ENCODE measurements at places on chromosomes 2 and 18.

- no peak overlapping the region for H3K27ac ChIP-seq
- DNase-seq, result no peak
- H3K36me3 ChIP-seq, result peaks cover 15% of the 10 kb centered on the region
Observed at GRCh38 chr2:47050021-47050760, 104.9 kb downstream of the STPG4 start.

DNA sequence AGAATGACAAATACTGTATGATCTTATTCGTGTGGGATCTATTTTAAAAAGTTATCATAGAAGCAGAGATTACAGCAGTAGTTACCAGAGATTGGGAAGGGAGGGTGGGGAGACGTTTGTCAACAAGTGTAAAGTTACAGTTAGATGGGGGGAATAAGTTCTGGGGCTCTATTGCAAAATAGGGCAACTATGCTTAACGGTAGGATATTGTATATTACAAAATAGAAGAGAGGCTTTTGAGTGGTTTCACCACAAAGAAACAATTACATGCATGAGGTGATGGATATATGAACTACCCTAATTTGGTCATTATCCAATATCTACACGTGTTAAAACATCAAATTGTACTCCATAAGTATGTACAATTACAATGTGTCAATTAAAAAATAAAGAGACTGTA lies 123.4 kb upstream of the NOSTRIN start:
- no peak overlapping the region for H3K4me3 ChIP-seq
- no peak overlapping the region for H3K27ac ChIP-seq
- DNase-seq, result no peak
- H3K4me1 ChIP-seq, result no peaks in the 10 kb centered on the region
- H3K36me3 ChIP-seq, result no peaks in the 10 kb centered on the region
- no peaks in the 10 kb centered on the region for H3K27me3 ChIP-seq

GRCh38 chr18:2306606-2307005 lies 264.7 kb downstream of the METTL4 start:
- H3K27ac ChIP-seq, result no peak overlapping the region
- H3K27me3 ChIP-seq, result no peaks in the 10 kb centered on the region
- DNase-seq, result no peak
- no peak overlapping the region for H3K4me3 ChIP-seq
- no peaks in the 10 kb centered on the region for H3K36me3 ChIP-seq

DNA sequence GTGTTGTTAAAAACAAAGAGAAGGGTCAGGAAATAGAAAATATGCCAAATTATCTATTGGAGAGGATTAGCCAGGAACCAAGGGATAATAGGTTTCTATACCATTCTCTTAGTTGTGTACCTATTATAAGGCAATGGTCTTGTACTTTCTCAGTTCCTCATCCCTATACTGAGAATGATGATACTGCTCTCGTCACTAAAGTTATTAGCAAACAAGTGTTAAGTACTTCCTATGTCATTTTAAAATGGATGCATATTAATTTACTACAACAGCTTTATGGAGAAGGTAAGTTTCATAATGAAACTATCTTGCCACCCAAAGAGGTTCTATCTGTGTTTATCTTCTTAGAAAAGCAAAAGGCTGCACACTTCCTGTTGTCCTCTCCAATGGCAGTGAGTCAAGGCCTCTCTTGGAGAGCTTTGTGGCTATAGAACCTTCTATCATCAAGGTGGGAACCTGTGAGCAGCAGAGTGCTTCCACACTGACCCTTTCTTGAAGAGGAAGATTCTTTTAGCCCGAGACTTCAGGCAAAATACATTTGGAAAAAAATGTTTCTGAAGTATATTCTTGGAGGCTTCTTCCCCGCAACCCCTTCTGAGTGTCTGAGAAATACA lies 460.7 kb upstream of the FANCL start:
- no peak for DNase-seq
- H3K27me3 ChIP-seq, result no peaks in the 10 kb centered on the region
- no peak overlapping the region for H3K4me3 ChIP-seq
- no peak overlapping the region for H3K27ac ChIP-seq

DNA sequence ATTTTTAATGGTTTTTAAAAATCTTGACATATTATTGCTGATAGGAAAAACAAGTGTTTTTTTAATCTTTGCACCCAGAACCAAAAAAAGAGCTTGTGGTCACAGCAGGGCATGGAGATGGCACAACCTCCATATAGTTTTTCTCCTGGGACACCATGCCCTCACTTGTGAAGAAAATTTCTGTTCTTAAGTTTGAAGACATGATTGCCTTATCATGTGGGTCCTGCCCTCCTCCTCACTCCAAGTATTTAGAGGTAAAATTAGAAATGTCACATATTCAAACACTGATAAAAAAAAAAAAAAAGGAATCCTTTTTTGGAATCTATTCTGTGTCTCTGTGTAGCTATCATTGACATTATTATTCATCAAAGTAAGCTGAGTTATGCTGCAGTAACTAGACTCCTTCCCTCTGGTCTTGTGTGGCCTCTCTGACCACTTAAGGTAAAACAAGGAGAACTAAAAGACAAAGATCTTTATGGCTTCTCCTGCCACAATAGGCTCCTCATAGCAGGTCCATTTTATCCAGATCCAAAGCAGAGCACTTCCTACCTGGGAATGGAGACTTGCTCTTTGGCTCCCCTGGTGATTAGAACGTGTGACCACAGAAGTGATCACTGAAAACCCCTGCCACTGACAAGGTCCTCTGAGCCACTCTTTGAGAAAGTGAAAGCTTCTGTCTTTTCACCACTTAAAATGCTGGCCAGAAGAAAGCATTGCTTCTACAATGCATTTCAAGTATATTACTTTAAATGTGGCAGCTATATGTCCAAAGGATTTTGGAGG lies 19.8 kb downstream of the ADD2 start:
- H3K27ac ChIP-seq, result no peak overlapping the region
- DNase-seq, result no peak
- H3K4me3 ChIP-seq, result no peak overlapping the region
- H3K4me1 ChIP-seq, result peaks cover 5% of the 10 kb centered on the region

DNA sequence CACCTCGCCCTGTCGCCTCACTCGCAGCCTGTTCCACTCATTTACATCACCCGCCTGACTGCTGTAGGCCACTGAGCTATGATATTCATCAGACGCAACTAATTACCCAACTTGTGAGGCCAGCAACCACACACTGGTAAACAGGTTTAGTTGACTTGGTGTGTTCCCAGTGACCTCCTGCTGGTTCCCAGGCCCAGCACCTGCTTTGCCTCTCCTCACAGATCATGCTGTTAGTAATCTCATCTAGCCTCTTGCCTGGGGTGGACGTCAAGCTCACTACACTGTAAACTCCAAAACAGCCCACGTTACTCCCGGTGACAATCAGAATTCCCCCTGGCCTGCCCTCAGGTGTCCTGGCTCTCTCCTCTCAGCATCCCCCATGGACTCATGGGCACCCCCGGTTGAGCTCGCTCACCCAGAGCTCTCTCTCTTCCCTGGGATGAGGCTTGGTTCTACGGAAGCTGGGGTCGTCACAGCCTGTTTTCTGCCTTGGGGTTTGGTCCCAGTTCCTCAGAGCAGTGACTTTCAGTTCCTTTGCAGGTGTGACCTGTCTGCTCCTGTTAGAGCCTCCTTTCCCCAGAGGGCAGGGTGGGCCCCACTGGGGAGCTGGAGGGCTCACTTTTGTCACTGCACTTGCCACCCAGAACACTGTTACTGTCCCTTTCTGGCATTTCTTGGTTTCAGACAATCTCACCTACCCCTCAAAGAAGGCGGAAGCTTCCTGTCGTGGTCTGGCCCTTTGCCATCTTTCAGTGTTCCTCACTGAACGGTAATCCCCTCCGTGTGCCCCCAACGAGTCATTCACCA lies 40.3 kb downstream of the INPP5D start:
- H3K4me3 ChIP-seq, result no peak overlapping the region
- no peaks in the 10 kb centered on the region for H3K4me1 ChIP-seq
- H3K27ac ChIP-seq, result no peak overlapping the region
- H3K27me3 ChIP-seq, result no peaks in the 10 kb centered on the region

DNA sequence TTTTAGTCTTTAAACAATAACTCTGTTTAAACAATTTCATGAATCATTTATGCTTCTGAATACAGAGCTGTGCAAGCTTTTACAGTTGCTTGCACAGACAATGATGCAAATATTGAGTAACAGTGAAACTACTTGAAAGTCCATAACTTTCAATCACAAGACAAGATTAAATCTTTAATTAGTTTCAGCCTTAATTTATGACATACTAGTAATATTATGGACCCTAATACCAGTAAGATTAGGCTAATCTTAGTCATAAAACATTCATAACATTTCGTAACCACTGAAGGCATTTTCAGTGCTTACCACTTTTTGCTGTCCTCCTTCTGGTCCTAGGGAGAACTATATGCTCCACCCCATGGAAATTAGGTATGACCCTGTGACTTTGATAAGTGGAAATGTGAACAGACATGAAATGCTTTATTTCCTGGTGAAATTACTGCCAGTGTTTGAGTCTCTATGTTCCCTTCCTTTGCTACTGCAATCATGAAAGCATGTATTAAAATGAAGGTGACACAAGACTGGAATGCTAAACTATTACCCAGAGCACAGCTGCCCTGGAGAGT lies 1.8 kb upstream of the COBLL1 start:
- no peak for DNase-seq
- H3K27me3 ChIP-seq, result no peaks in the 10 kb centered on the region
- no peaks in the 10 kb centered on the region for H3K36me3 ChIP-seq
- H3K4me1 ChIP-seq, result peaks cover 10% of the 10 kb centered on the region
- H3K4me3 ChIP-seq, result no peak overlapping the region
- no peak overlapping the region for H3K27ac ChIP-seq

- H3K36me3 ChIP-seq, result no peaks in the 10 kb centered on the region
- no peak overlapping the region for H3K4me3 ChIP-seq
- DNase-seq, result no peak
- no peak overlapping the region for H3K27ac ChIP-seq
- no peaks in the 10 kb centered on the region for H3K27me3 ChIP-seq
Observed at GRCh38 chr18:49177812-49178211, 227.0 kb upstream of the SMAD7 start.

GRCh38 chr2:171571721-171572120 lies 49.4 kb downstream of the CYBRD1 start:
- H3K4me3 ChIP-seq, result no peak overlapping the region
- DNase-seq, result no peak
- H3K27me3 ChIP-seq, result no peaks in the 10 kb centered on the region
- no peaks in the 10 kb centered on the region for H3K4me1 ChIP-seq

GRCh38 chr2:230472621-230473018 lies 56.6 kb downstream of the SP100 start:
- no peak overlapping the region for H3K27ac ChIP-seq
- no peaks in the 10 kb centered on the region for H3K27me3 ChIP-seq
- no peak overlapping the region for H3K4me3 ChIP-seq
- H3K36me3 ChIP-seq, result peaks cover 30% of the 10 kb centered on the region

DNA sequence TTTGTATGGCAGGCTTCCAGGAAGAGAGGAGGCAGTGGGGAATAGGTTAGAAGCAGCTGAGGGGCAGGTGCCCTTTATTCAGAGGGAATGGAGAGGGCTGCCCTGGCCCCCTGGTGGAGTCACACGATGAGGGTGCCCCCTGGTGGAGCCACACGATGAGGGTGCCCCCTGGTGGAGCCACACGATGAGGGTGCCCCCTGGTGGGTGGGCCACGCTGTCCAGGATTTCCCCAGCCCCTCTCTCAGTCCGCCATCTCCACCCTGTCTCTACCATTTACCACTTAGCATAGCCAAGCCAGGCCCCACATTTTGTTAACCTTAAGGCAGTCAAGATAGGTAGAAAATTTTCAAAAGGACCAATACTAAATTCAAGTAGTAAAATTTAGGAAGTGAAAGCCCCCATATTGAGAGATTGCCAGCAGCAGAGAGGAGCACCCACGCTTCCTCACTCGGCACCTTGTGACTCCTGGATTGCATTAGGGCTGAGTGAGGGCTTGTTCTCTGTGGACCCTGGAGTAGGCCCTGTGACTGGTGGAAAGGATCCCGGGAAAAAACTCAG lies 10.4 kb upstream of the FAM228A start:
- no peaks in the 10 kb centered on the region for H3K27me3 ChIP-seq
- H3K4me3 ChIP-seq, result no peak overlapping the region
- no peak overlapping the region for H3K27ac ChIP-seq
- no peaks in the 10 kb centered on the region for H3K4me1 ChIP-seq

GRCh38 chr2:101264360-101264939 lies 11.8 kb downstream of the CNOT11 start:
- DNase-seq, result no peak
- no peak overlapping the region for H3K4me3 ChIP-seq
- no peaks in the 10 kb centered on the region for H3K4me1 ChIP-seq
- peaks cover 53% of the 10 kb centered on the region for H3K36me3 ChIP-seq

DNA sequence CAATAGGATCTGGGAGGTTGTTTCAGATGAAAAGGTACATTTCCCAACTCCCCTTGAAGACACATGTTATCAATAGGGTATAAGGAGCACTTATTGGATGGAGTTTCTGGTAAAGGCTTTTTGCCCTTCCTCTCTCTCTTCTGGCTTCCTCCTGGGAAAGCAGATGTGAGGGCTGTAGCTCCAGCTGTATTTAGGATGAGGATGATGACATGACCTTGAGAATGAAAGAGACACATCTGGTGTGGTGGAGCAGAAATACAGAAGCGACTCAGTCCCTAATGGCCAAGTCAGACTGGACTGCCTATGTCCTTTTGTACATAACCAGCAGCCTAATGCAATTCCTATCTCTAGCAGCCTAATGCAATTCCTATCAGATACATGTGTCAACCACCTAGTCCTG lies 100.9 kb upstream of the NXPH2 start:
- no peaks in the 10 kb centered on the region for H3K27me3 ChIP-seq
- no peak overlapping the region for H3K27ac ChIP-seq
- H3K36me3 ChIP-seq, result no peaks in the 10 kb centered on the region

DNA sequence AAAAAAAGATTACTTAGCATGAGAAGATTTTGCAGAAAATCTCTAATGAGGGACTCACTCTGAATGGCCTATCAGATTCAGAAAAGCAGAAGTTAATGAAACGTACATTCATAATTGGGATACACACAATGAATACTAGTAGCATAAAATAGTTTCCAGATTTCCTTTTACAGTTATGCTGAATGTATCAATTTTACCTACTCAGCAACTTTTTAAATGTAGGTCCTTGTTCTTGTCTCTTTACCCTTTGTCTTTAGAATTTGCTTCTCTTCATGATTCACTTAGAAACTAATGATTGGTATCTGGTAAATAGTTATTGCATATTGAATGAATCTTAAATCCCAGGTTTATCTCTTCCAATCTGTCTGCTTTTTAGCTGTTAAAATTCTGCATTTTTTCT lies 458.8 kb downstream of the DSC3 start:
- H3K36me3 ChIP-seq, result no peaks in the 10 kb centered on the region
- H3K27ac ChIP-seq, result no peak overlapping the region
- no peaks in the 10 kb centered on the region for H3K4me1 ChIP-seq
- no peaks in the 10 kb centered on the region for H3K27me3 ChIP-seq
- H3K4me3 ChIP-seq, result no peak overlapping the region

GRCh38 chr18:44153981-44154380 lies 526.7 kb upstream of the SETBP1 start:
- H3K4me1 ChIP-seq, result no peaks in the 10 kb centered on the region
- no peak for DNase-seq
- H3K27ac ChIP-seq, result no peak overlapping the region

- H3K36me3 ChIP-seq, result no peaks in the 10 kb centered on the region
- no peaks in the 10 kb centered on the region for H3K27me3 ChIP-seq
- peak; percentile 26 for DNase-seq
Observed at GRCh38 chr2:20558391-20559150, 92.3 kb downstream of the HS1BP3 start.

Measured in thyroid gland (tissue), 4 donors.